ENCODE measurements at places on chromosomes 2 and 18.

DNA sequence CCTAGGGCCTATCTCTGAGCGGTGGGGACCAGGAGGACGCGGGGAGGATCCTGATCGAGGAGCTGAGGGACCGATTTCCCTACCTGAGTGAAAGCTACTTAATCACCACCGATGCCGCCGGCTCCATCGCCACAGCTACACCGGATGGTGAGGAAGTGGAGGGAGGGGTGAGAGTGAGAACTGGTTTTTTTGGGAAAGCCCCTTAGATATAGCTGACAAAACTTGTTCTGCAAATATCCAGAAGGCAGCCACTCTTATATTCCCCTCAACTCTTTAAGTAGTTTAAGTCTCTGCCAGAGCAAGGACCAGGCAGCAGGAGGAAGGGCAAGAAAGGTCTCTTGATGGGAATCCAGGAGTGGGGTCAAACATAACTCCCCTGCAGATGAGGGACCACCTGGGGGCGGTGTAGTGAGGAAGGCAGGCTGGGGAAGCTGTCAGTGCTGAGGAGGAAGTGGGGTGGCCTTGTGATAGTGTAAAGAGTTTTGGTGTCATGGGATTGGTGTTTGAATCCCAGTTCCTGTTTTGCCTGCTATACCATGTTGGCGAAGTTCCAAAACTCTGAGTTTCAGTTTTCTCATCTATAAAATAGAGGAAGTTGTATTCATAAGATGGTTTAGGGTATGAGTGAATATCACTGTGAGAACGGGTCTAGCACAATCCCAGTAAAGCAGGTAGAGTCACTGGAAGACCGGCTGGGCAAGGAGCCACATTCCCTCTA is 3.4 kb downstream of the NAGK start:
- peak; percentile 34 for DNase-seq

GRCh38 chr2:148716378-148716920 is 71.9 kb downstream of the EPC2 start:
- DNase-seq: no peak

GRCh38 chr2:159891917-159892730 is 94.1 kb upstream of the CD302 start:
- DNase-seq: no peak

DNA sequence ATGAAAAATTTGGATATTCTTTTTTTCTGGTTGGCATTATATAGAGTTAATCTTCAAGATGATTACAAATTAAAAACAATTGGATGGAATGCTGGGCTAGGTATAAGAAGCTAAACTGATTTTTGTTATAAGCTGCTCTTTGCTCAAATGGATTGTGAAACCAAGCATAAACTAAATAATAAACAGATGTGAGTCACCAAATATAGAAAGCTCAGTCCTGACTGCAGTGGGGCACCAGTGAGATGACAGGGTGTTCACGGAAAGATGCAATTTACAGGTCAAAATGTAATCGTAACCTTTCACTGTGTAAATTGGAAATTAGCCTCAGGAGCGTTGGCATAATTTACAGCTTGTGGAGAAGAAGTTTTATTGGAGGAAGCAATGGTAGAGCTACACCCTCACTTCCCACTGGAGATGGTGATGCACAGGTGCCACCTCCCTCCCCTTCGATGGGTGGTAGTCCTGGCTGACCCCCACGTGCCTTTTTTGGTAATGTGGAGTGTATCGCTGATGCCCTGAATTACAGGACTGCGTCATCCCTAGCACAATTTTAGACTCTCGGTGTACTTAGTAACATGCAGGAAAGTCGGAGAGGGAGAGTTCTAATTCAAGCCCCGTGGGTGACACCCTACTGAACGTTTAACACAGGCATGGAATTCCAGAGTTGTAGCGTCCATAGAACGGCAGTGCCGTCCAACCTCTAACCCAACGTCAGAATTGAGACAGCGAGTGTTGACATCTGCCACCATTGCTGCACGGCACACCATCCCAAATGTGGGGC is 73.9 kb upstream of the NFATC1 start:
- DNase-seq: no peak

DNA sequence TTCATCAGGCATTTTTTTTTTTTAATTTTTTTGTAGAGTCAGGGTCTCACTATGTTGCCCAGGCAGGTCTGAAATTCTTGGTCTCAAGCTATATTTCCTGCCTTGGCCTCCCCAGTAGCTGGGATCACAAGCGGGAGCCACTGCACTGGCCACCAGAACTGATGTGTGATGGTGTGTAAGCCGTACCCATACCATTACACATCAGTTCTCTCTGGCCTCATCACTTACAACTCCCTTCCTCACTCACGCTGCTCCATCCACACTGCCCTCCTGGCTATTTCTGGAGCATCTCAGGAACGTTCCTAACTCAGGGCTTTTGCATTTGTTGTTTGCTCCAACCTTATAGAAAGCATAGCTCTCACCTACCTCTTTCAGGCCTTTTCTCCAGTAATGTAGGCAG is 834.5 kb upstream of the ID2 start:
- DNase-seq: no peak

DNA sequence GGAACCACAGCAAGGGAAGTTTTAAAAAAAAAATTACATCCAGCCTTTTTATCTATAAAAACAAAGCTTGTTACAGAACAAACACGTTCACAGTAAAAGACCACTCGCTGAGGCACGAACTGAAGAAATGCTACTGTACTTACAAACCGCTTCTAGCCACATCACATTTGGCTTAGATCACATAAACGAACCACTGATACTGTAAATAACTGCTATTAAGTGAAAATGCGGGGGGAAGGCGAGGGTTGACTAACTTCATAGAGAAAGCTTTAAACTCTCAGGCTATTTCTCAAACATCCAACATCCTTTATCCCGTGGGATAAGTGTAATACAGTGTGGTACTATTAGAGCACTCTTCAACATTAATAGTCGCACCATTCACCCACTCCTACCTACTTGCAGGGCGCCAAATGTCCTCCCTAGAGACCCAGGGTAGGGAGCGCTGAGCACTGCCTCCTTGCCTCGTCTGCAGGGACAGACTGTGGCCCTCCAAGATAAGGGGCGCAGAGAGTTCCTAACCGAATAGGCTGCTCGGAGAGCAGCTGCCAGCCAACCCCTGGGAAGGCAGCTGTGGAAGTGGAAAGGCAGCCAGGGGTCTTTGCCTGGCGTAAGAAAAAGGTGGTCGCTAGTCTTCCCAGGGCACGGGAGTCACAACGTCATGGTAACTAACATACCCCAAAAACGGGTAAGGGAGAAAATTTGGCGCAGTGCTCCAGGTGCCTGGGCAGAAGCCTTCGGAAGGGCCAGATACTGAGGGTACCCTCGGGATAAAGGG is 854 bp downstream of the GPR155 start:
- DNase-seq: peak; percentile 24

DNA sequence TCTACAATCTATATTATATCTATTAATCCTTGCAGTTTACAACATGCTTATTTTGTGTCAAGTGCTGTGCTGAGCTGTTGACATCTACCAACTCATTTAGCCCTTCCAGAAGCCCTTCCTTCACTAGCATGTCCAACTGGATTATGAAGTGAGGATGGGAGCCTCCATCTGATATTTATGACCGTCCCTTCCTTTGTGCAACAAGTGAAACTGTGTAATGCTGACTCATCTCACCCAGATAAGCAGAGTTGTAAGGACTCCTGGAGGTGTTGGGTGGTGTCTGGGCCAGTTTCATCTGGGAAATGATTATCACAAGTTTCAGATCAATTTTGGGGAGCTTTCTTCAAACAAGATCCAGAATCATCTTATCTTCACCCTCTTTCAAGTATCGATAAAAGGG is 156.6 kb upstream of the ETAA1 start:
- no peak for DNase-seq

DNA sequence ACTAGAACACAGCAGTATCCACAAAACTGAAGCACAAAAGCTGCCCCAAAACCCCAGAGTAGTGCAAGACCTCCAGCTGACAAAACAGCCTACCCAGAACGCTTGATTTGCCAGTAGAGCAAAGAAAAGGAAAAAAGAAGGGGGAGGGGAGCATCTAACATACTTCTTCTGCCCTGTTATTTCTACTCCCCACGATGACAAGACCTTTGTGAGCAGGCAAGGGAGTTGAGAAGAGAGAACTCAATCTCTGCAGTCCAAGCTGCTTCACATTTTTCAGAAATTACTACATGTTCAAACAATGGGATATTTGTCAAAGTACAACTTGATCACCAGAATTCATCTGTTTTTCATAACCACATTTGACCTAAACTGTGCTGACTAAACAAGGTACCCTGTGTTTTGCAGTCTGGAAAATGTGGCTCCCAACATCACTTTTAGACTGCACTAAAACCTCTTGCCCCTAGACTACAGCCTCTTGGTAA is 286.7 kb downstream of the EXOC6B start:
- DNase-seq: no peak

DNA sequence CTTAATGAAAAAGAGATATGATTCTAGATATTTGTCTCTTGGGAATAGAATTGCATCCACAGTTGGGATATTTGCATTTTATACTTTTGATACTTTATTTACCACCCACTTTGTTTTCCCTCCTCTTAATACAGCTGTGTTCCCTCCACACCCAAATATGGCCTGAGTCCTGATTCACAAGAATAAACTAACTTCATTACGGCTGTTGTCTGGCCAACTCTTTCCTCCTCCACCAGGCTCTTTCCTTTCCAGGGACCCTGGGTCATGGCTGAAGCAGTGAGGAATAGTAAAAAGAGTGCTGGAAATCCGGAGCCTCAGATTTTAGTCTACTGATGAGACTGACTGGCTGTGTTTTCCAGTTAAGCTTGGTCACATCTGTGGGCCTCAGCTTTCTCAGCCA is 48.4 kb upstream of the STAM2 start:
- no peak for DNase-seq

- peak; percentile 79 for DNase-seq
Measured at GRCh38 chr2:8836971-8837794, at the start of gene KIDINS220. KIDINS220 (minus strand) TSS chr2:8837613; CDS start chr2:8827093, 10,520 bp downstream.

GRCh38 chr2:191638079-191638801 is 39.7 kb upstream of the NABP1 start:
- DNase-seq: no peak

- DNase-seq: no peak
Measured at GRCh38 chr18:32730068-32730467, 42.8 kb downstream of the KLHL14 start.

DNA sequence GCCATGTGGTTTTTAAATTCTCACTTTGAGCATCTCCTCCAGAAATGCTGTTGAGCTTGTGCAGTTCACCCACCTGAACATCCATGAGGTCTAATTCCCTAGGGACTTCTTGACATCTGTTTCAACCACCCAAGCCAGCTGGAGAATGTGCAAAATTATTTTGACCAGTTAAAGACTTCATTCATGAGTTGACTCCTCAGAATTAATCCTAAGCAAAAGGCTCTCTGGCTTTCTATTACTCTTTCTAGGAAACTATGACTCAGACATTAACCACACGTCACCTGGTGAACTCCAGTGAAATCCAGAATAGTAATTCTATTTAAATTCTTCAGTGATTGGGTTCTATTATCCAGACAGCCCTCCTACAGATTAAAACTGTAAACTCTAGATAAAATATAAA is 247.5 kb downstream of the NBAS start:
- no peak for DNase-seq

DNA sequence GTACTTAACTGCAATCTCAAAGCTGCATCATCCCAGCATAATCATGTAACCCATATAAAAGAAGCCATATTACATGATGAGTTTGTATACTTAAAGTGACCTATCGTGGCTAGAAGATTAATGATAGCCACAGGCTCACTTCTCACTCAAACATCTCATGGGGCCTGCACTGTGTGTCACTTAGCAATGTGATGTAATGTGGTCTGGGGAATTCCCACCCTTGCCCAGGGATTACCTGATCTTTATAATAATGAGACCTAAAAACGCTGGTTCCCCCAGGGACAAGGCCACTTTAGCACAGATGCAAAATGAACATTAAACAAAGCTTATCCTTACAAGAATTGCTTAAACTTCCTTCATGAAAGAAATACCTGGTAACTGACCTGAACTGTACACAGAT is 427.1 kb upstream of the CNTNAP5 start:
- no peak for DNase-seq

- DNase-seq: no peak
Measured at GRCh38 chr18:73948497-73948896, 199.1 kb downstream of the FBXO15 start.

GRCh38 chr2:6909431-6910385 is 7.5 kb upstream of the RNF144A start:
- DNase-seq: no peak

DNA sequence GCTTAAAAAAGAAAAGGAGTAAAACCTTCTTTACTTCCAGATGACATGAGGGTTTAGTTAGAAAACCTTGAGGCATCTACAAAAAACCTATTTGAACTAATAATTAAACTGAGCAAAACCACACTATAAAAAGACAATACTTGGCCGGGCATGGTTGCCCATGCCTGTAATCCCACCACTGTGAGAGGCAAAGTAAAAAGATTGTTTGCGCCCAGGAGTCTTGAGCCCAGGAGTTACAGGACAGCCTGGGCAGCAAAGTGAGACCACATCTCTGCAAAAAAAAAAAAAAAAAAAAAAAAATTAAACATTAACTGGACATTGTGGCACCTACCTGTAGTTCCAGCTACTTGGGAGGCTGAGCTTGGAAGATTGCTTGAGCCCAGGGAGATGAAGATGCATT is 502.8 kb upstream of the LRRTM4 start:
- DNase-seq: no peak

DNA sequence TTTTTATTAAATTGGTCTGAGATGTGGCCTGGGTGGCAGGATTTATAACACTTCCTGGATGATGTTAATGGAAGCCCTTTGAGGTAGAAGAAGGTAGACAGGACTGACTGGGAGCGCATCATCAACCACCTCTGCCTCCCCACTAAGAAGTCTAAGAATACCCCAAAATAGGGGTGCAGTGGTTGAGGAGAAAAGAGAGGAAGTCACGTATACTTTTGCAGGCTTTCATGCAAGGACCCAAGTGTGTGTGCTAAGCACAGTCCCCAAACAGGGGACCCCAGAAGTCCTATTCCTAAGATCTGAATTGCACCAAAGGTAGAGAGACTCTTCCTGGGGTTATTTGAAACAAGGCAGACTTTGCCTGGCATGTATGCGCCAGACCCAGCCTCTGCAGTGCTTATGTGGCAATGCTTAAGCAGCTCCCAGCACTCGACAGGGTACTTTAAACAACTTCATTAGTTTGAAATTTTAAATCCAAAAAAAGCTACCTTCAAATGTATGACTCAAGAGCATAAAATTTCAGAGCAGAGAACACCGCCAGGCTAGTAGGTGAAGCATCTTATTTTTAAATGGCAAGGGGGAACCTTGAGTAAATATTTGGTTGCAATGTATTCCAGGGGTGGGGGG is 35.3 kb downstream of the BCL2 start:
- DNase-seq: no peak
